ENCODE measurements at places on chromosomes 12 and 14.
A peak's percentile ranks its signal among the peaks of the same experiment; 100 is the strongest.

GRCh38 chr14:100834794-100835547, 9.1 kb downstream of the MEG3 start:
- DNase-seq: no peak

- DNase-seq: no peak
Measured at GRCh38 chr14:104657101-104657524, 32.3 kb upstream of the INF2 start.

DNA sequence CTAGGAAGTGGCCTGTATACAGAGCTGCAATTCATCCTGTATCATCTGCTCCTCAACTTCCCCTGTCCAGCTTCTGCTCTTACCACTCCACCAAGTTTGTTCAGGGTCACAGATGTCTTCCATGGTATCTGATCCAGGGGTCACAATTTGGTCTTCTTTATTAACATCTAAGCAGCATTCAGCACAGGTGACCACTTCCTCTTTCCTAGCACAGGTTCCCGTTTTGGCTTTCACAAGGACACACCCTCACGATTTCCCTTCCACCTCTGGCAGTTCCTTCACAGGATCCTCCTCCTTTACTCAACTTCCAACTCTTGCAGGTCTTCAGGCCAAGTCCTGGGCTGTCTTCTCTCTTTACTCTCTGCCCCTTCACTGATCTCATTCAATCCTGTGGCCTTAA, 93.6 kb downstream of the TTC7B start:
- DNase-seq: no peak

GRCh38 chr12:41336041-41336549, 148.0 kb downstream of the PDZRN4 start:
- no peak for DNase-seq

DNA sequence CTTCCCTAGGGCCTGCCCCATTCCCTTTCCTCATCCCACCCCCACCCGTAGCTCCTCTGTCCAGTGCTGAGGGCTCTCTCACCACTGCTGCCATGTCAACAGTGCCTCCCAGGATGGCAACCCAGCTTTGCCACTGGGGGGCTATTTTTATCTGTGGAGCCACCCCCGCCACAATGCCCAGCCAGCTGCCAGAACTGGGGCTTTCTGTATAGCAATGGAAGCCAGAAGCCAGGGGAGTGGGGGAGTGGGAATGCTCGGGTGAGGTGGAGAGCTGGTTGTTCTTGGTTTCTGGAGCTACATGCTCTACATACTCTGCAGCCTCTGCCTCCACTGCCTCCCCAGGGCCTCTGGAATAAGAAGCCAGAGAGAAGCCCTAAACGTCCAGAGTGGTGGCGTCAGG, 8.9 kb downstream of the PDE1B start:
- no peak for DNase-seq

- no peak for DNase-seq
Measured at GRCh38 chr14:69652942-69653684, 41.7 kb downstream of the SUSD6 start.

DNA sequence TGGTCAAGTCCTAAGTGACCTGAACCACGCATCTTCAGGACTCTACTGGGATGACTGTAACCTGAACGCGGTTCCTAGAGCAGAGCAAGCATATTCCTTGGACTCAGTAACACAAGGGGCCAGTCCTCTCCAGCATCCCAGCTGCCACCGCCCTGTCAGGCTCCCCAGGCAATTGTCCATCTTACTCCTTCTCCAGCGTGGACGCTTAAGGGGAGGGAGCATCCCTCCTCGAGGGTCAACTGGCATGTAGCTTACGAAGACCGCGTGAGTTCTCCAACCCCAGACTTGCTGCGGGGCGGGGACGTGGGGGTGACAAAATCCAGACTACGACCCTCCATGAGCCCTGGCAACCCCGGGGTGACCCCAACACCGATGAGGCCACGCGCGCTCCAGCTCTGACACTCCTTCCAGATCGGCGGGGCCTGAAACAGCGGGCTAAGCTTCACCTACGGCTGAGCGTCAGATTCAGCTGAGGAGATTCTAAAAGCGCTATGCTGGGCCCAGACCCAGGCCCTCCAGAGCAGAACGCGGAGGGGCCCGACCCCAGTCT, 846 bp upstream of the MTHFD1 start:
- peak; percentile 52 for DNase-seq

DNA sequence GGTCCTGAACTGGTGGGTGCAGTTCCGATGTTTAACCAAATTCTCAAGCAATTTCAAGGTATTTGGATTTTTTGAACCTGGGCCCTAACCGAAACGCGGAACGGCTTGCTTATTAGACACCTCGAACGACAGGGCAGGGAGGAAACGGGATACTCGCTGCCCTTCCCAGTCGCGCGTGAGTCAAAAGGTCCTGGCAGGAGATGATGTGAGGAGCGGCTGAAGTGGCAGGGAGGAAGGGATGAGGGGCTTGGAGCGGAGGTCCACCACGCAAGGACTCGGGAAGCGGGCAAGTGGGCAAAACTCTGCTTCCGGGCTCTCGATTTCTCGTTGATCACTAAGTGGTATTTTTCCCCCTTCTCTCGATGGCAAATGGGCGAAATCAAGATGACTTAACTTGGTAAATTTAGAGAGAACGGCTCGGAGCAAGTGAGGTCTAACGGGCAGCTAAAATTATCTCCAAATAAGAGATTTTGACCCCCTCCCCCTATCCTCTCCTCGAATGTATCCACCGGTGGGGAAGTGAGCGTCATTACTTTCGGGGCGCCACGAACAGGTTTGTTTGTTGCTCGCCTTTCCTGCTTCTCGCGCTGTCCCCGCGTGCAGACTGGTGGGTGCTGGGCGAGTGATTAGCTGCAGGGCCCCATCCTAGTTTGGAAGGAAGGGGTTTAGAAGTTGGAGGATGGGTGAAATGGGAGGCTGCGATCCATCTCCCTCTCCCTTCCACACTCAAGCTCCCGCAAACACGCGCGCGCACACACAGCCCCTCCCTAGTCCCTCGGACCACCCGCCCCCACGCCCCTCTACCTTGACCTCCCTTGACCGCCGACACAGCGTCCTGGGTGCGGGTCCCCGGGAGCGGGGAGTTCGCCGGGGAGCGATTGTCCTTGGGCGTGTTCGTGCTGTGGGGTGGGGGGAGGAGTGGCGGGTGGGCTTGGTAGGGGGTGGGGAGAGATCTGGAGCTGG, 986 bp upstream of the NTF3 start:
- DNase-seq: no peak

DNA sequence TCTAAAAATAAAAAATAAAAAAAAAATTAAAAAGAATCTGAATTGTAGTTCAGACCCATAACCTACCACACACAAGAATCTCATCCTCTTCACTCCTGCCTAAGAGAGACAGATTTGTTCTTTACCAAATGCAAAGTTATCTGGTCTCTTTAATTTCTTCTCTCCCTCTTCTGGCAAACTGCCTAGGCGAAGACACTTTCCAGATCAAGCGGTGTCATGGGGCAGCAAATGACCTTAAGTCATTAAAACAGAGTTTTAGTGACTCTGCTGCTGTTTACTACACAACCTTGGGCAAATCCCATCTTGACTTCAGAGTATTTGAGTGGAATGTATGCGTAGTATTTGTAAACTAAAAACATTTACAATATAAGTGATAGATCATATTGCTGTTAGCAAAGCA, 60.9 kb upstream of the NID2 start:
- DNase-seq: no peak

- DNase-seq: peak; percentile 84
Measured at GRCh38 chr14:23567186-23568020, at the start of gene AP1G2. Gene AP1G2 (minus strand): TSS chr14:23567791. CDS start chr14:23567314, 477 bp downstream.

GRCh38 chr14:99905121-99905520, 111.9 kb downstream of the EML1 start:
- DNase-seq: no peak

DNA sequence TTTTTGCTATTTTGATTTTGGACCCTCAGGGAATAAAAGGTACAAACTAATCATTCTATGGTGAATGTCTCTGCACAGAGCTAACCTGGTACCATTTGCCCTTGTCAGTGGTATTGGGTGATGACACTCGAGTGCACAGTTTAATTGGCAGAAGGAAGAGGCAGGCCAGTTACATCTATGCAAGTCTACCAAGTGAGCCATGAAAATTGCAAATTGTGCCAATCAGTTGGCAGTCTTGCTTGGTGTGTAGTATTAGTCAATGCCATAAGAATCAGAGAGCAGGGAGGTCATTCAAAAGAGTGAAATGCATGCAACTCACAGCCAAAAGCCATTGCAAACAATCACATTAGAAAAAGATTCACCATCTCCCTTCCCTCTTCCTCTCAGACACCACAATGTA, 479.6 kb downstream of the ADAMTS20 start:
- no peak for DNase-seq

DNA sequence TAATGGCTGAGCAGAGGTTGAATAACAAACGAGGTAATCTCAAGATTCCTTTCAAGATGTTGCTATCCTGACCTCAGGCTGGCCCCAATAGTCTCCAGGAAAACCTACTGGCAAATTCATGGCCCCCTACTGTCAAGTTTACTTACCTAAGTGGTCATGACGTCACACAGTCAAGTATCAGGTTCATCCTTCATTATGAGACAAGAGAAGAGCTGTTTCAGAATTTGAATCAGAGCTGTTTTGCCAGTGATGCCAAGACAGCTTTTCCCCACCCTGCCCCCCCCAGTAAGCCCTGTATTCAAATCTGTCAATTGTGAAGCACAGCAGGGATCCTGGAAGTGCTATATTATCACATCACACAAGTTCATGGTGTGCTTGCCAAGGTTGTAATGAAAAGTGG, 509.6 kb downstream of the NOVA1 start:
- DNase-seq: no peak

DNA sequence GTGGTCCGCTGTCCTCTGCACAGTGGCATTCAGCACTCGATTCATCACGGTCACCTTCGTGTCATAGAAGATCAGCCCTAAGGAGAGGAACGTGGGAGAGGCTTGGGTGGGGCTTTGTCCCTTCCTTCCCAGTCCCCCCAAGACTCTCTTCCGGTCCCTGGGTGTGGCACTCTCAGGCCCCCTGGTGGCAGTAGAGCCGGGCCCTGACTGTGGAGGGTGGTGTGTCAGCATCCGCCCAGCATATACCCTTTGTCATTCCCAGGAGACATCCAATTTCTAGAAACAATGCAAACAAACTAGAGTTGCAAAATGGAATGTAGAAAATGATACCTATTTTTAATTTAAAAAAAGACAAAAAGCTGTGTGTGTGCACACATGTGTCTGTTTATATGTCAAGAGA, 45.0 kb downstream of the TRAFD1 start:
- peak; percentile 41 for DNase-seq

DNA sequence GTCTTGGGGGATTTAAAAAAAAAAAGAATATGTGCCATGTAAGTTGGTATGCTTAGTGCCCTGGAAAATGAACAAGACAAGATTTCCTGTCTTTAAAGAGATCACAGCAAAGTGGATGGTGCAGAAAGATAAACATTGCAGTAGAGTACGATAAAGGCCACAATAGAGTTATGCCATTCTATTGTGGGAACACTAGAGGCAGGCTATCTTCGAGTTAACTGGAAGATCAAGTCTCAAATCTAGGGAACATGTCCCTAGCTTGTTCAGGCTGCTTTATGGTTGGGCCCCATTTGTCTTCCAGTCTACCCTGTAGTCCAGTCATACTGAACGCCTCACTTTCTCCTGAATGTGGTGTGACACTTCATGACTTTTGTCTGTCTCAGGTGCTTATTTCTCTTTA, 18.7 kb upstream of the CCT2 start:
- DNase-seq: no peak

DNA sequence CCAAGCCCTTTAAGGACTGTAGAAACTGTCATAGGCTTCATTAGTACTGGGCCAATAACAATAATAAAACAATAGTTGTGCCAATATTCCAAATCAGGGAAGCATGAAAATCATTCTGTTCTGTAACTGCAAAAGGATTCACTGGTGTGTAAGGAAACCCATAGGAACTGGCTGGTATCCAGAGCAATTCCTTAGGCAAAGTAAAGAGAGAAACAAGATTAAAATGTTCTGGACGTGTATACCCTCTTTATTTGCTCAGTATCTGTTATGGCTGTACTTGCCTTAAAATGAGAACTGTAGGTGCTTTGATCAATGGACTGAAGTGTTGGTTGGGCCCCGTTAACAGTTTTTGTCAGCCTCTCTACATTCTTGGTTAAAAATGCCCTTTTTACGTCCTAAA, 72.4 kb upstream of the STAC3 start:
- DNase-seq: no peak

GRCh38 chr12:116278667-116279066, 1.2 kb upstream of the MED13L start:
- DNase-seq: no peak

GRCh38 chr12:118034429-118035189, 18.1 kb downstream of the RFC5 start:
- no peak for DNase-seq

DNA sequence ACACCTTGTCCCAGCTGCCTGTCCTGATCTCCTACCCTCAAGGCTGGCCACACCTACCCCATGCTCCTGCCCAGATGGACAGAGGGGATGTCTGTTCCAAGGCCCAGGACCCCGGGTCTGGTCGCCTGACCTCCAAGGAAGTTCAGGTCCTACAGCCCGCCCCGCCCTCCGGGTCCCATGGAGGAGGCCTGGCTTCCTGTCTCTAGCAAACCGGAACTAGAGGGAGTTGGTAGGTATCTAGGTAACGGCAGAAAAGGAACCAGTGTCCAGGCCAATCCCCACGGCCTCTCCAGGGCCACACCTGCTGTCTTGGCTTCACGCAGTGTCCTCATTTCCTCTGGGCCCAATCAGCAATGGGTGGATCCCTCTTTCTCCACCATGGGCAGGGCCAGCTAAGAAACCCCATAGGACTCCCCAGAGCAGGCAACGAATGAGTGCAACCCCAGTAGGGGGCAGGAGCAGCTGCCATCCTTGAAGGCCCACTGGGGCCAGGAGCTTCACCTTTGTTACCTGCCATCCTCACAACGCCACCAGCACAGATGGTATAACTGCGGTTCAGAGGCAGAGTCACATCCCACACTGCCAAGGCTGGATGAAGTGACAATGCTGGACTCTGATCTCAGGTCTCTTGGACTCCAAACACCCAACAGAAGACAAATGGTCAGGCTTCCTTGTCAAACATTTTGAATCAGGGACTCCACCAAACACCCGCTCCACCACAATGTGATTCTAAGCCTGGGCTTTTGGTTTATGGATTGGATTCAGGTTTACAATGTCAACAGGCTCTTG, 25.1 kb upstream of the RPLP0 start:
- no peak for DNase-seq

DNA sequence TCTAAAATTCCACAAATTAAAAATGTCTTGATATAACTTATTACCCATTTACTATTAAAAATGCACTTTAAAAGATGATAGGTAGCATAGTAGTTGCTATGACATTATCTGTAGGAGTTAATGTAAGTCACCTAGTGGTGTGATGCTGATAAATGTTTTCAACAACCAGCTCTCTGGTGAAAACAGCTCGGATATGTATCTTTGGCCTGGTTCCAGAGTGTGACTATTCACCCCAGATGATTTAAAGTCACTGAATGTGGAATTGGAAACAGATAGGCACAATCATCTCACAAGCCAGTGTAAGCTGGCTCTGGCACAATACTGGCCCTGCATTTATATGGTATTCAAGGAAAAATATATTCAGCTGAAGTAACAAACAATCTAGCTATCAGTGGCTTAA, 9.2 kb upstream of the CCDC196 start:
- no peak for DNase-seq

GRCh38 chr14:37232907-37233481, 35.3 kb downstream of the MIPOL1 start:
- DNase-seq: no peak
